ENCODE measurements at places on chromosomes 5 and 9.
A peak's percentile ranks its signal among the peaks of the same experiment; 100 is the strongest.

DNA sequence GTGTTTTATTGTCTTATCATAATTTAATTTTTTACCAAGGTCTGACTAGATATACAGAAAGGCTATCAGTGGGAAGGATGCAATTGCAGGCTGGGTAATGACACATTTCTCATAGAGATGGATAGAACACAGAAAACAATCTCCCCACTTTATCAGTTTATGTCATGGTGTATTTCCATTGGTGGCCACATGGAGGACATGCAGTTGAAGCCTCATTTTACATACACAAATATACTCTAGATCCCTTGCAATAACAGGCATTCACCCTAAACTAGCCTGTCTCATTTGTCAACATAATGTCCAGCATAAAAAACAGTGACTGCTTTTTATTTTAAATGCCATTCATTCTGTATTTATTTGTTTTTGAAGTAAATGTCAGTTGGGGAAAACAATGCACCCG lies 526.3 kb downstream of the GABRG2 start:
- no peak for DNase-seq

GRCh38 chr5:34587355-34588241 lies 68.5 kb upstream of the RAI14 start:
- DNase-seq: no peak

GRCh38 chr5:40680741-40681362 lies 1.1 kb downstream of the PTGER4 start:
- peak; percentile 44 for DNase-seq

DNA sequence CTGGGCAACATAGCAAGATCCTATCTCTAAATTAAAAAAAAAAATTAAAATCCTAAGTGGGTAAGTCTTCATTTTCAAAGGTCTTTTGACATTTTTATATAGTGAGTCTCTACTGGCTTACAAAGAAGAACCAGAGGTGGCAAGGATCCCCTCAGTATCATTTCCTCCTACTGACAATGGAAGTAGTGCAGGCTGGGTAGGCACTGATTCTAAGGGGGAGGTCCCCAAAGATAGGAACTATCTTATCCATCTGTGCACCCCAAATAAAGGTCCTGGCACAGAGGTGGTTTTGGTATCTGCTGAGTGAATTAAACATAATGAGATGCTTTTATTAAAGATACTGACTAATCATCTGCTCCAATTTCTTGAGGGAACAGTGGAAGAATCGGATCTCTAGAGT lies 4.2 kb downstream of the FAM193B start:
- no peak for DNase-seq

GRCh38 chr5:81755320-81755719 lies 4.4 kb upstream of the SSBP2 start:
- DNase-seq: no peak

DNA sequence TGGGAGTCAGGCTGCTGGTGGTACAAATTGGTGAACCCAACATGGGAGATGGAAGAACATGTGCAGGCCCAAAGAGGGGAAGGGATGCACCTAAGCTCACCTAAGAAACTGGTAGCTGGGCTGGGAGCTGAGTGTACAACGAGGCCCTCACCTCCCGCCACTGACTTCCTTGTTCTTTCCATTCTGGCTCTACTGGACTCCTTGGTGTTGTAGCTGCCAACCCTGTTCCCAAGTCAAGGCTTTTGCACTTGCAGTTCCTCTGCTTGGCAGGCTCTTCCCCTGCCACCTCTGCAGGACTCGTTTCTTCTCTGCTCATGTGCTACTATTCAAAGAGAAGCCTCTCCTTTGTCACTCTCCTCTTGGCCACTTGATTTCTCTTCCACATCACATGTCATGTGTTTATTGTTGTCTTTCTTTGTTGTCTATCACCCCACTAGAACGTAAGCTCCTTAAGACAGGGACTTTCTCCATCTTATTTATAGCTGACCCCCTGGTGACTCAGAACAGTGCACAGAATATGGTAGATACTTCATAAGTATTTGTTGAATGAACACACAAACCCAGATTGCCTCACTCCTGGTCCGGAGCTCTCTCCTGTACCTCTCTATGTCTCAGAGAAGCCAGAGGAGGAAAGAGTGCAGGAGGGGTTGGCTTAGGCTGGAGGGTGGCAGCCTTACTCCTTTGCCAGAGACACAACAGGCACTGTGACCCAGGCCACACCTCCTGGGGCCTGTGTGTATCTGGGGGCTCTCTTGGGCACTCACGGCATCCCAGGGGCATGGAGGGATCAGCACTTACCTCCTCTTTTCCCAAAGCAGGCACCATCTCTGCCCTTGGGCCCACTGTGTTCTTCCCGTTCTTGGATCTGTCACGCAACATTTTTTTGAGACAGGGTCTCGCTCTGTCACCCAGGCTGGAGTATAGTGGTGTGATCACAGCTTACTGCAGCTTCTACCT lies 5.2 kb upstream of the SPINK4 start:
- no peak for DNase-seq

DNA sequence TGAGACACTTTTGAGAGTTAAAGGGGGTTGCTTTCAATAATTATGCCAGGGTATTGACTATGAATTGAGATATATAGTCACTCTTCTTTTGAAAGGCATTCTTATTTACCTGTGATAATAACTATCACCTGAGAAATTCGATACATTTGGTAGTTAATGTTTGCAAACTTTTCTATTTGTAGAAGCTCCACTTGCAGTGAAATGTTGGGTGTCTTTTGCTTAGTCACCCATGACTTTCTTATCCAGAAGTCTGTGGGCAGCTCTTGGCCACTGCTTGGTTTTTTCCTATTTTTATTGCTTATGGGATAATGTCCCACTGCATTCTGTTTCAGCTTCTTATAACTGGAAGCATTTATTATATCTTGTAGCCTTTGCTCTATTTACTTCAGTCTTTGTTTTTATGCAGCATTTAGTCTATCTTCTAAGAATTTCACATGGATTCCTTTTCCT lies 3.9 kb downstream of the MACIR start:
- no peak for DNase-seq

GRCh38 chr5:2460098-2460497 lies 291.4 kb downstream of the IRX2 start:
- no peak for DNase-seq

- no peak for DNase-seq
Observed at GRCh38 chr5:33827018-33827707, 64.6 kb downstream of the ADAMTS12 start.

DNA sequence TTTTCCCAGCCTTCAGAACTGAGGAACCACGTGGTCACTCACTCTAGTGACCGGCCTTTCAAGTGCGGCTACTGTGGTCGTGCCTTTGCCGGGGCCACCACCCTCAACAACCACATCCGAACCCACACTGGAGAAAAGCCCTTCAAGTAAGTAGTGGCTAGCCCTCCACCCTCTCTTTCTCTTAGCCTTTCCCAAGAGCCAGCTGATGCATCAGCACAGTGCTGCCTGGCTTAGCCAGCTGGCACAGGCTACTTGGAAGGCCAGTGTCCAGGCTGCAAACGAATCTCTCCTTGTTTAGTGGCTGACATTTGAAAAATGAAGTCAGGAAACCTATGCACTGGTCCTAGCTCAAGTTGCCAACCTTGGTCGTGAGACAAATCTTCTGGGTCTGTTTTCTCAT lies 91.1 kb downstream of the PRDM6 start:
- no peak for DNase-seq

DNA sequence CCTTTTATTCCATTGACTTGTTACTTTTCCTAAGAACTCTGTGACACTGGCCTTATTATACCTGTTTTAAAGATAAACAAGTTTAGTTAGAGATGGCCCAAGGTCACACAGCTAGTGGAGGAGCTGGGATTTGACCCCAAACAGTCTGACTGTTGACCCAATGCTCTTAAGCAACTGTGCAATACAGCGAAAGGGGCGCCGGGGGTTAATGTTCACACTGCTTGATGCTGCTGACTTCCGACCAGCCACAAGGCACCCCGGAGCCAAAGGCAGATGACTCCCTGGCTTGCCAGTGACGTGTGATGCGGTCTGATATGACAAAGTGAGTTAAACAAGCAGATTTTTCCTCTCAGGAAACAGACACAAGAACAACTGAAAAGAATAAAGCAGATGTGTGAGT lies 23.9 kb downstream of the PIK3R1 start:
- peak; percentile 66 for DNase-seq

DNA sequence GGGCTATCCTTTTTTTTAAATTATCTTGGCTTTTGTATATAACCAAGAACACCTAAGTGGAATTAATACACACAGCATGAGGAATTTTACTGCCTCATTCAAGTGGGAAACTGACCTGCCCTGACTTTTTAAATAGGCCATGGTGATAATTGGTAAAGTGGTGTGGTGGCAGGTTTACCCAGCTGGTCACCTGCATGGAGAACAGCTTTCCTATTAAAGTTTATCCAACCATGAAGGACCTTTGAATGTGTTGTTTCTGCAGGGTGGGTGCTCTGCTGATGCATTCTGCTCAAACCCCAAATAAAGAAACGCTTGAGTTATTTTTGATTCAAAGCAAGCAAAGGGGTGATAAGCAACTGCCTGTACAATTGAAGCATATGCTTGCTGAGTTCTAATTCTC lies 261.0 kb upstream of the GRIN3A start:
- DNase-seq: no peak

DNA sequence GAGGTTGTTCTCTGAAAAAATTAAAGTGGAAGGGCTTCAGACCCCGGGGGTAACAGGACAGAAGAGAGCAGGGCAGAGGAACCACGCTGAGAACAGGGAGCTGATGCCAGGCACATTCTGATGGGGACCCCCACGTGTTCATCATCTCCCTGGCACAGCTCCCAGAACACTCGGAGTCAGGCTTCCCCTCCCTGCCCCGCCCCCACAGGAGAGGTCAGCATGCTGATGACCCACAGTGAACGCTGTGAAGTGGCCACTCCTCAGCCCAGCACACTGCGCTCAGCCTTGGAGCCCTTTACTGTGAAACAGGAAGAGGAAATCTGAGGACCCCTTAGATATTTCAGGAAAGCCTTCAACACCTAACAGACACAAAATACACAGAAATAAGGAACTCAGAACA lies 16.4 kb downstream of the RETREG1 start:
- DNase-seq: no peak

DNA sequence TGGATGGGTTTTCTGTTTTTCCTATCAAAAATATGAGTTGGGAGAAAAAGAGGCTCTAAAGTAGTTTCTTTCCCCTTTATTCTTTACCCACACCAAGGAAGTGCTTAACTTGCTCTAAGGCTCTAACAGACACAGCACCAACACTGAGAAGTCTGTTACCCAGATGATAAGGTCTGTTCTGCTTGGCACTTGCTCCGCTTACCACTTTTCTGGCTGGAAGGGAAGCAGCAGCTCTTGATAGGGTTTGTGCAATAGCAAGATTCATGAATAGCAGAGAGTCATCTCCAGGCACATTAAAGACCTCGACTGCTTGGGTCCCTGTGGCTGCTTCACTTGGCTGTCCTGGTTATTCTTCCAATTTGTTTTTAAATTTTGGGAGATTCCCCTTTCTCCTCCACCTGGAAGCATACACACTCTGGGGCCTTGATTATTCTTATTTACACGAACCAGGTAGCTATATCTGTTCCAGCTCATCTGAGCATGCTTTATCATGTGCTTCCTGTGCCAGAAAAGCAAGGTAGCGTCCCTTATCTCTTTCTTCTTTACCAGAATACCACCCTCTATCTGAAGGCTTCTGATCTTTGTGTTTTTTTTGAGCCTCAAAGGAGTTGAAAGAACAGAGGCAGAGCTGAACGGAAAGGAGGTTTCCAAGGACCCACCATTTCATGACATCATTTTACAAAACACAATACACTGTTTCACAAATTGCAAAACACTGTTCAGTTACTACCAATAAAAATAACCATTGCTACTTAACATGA lies 24.8 kb downstream of the PPP3R2 start:
- no peak for DNase-seq

GRCh38 chr9:113587471-113588031 lies 124.0 kb downstream of the RGS3 start:
- DNase-seq: no peak

GRCh38 chr9:137301081-137301947 lies 757 bp downstream of the NRARP start:
- no peak for DNase-seq

GRCh38 chr5:149345892-149346222 lies 558 bp downstream of the GRPEL2 start:
- no peak for DNase-seq

DNA sequence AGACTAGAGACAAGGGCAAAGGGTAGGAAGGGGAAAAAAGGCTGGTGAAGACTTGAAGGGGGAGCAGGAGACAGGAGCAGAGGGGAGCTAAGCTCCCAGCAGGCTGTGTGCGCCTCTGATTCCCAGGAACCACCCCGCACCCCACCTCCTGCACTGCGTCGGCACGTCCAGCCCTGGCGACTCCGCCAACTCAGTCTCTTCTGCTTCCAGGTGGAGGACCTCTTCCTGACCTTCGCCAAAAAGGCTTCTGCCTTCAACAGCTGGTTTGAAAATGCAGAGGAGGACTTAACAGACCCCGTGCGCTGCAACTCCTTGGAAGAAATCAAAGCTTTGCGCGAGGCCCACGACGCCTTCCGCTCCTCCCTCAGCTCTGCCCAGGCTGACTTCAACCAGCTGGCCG lies 30.5 kb downstream of the DYNC2I2 start:
- DNase-seq: no peak

DNA sequence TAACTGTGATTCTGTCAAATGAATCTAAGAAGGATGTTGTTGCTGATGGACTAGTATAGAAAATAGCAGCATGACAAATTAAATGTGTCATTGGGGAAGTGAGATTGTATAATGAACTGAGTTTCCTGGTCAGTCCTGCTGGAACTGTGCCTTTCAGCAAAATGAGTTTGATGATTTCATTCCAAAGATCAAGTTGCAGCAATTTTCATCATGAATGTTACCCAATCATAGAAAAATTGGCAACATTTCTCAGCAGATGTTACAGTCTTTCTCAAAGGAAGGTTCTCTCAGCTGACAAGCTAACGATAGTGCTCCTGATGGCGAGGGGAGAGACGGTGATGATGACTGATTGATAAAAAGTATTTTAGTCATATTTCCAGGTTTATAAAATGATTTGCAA lies 10.7 kb downstream of the PCDHAC2 start:
- no peak for DNase-seq

- DNase-seq: no peak
Observed at GRCh38 chr9:68522131-68522530, 18.6 kb downstream of the TMEM252 start.

GRCh38 chr5:163079618-163080017 lies 357.8 kb upstream of the CCNG1 start:
- DNase-seq: no peak

DNA sequence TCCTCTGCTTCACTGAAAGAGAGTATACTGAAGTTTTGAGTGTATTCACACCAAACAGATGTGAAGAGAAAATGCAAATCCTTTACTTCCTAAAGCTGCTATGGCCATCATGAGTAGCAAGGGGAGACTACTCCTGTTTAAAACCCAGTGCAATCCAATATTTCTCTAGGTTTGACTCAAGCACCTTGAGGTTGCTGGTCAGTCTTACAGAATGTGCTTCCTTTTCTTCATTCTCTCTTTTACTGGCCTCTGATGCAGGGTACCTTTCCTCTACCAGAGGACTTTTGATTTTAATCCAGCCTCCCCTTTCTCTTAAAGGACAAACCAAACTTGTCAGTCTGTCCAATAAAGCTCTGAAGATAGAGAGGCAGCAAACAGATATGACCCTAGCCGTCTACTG lies 98.1 kb upstream of the TLE4 start:
- DNase-seq: no peak

Measured in stimulated activated CD4-positive, alpha-beta T cell treated with anti-CD3 and anti-CD28 coated beads, Interleukin-12 subunit alpha, Interleukin-12 subunit beta, amount 100 ng/mL, for 4 hours (primary cell).